Coronary artery (tissue), 2 donors: ENCODE measurements at places on chromosomes 1 and 21.

DNA sequence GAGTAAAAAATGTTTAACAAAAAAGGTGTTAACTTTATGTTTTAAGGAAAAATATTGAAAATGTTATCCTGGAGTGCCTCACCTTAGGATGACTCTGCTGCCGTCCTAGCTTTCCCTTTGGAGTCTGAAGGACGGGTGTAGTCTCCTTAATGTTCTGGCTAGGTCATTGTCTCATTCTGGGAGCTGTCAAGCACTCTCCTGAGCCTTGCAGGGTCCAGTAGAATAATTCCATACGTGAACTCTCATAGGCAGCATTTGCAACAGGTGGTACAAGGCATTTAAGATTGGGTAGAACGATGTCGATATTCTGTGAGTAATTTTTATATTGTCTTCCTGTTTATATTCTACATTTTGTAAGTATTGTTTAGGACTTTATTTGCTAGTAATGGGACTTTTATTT is 283.6 kb upstream of the C1orf105 start:
- DNase-seq: no peak

- no peak for DNase-seq
These were observed 35.0 kb downstream of the TCEANC2 start for GRCh38 chr1:54088385-54088784.

- no peak for DNase-seq
These were observed 233.6 kb downstream of the RPS6KC1 start for GRCh38 chr1:213284626-213285025.

DNA sequence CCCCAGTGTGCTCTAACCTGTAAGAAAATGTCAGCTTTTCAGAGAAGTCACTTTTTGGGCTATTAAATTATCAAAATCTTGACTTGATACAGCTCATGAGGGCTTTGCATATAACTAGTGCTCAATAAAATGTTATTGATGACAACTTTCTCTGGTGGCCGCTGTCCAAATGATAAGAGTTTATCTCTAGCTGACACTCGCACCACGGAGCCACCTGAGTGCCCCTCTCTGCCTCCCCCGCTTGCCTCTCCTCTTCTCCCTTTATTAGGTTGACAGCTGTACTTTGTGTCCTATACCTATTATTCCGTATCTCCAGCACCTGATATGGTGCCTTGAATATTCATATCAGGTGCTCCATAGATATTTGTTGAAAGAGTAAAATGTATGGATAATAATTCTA is 82.8 kb downstream of the PHTF1 start:
- no peak for DNase-seq

DNA sequence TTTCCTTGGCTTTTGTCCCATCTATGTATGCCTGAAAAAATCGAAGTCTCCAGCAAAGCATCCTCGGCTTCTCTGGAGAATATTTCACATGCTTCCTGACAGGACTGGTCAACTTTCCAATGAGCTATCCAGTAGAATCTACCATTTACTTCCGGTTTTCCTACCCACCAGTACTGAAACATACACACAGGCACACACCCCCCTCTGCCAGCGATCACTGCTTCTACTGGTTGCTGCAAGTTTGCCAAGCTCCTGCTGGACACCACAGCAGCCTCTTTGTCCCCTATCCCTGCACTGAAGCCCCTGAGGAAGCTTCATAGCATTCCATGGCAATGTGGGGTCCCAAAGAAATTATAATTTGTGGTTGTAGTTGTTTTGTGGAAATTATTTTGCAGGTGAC is 536.8 kb downstream of the MATN1 start:
- DNase-seq: no peak

DNA sequence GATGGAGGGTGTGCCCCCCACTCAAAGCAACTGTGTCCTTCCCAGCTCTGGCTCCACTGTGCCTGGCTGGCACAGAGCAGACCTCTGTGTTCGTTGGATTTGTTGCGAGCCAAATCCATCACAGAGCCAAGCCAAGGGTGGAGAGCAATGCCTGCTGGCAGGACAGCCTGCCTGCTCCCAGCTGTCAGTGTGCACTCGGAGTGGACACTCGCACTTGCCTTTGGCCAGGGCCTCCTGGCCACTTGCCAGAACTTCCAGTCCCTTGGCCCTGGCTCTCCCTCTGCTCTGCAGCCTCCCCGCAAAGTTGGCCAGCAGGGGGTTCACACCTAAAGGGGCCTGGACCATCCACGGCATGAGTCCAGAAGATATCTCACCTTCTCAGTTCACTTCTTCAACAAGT is 16.4 kb downstream of the HEYL start:
- peak; percentile 88 for DNase-seq

DNA sequence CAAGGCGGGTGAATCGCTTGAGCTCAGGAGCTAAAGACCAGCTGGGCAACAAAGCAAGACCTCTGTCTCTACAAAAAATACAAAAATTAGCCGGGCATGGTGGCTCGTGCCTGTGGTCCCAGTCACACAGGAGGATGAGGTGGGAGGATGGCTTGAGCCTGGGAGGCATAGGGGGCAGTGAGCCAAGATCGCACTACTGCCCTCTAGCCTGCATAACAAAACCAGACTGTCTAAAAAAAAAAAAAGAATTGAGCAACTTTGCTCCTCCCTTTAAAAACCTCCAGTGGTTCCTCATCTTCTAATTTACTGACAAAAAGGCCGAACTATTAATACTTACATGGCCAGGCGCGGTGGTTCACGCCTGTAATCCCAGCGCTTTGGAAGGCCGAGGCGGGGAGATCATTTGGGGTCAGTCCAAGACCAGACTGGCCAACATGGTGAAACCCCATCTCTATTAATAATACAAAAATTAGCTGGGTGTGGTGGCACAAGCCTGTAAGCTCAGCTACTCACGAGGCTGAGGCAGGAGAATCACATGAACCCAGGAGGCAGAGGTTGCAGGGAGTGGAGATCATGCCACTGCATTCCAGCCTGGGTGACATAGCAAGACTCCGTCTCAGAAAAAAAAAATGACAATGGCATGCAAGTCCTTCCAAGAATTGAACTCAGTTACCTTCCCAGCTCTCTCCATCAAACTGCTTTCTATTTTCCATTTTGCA is 4.4 kb downstream of the ACBD3 start:
- DNase-seq: no peak

DNA sequence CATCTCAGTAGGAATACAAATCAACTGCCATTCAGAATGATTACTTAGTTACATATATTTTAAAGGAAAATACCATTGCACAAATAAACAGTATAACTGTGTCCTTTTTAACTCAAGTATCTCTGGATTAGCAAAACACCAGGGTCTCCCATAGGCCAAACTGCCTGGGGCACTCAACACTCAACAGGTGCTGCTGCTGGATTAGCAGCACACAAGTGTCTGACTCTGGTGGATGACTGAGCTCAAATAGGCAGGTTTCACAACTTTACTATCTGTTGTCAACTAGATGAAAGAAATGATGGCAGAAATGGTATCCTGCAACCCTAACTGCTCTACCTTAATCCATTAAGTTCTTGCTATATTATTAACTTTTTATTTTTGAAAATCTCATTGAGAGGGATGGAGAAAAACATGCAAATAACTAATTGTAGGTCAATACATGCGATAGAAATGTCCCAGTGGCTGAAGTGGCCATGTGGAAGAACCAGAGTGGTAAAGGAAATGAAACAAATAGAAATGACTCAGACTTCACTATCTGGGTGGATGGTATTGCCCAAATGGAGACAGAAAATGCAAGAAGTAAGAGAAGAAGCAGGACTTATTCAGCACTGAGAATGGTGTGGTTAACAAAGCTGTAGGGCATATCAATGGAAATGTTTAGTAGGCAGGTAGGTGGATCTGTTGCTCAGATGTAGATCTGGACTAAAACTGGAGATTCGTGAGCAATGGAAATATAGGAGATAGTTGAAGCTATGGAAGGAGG is 90.8 kb upstream of the CCDC190 start:
- DNase-seq: no peak
